ENCODE measurements at places on chromosomes 16 and 17.

DNA sequence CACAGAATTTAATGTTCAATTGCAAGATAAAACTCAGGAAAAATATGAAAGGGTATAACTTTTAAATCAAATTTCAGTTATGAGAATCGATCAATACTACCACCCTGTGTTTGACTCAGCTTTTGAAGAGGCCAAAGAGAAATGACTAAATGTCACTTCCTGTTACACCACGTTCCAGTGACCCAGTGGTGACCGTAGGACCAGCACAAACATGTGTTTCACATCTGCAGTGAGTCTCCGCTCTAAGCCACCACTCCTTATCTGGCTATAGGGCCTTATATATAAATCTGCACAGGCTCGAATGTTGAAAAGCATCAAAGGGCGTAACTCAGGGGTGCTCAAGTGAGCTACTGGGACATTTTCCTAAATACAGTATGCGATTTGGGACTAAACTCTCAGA, 36.1 kb downstream of the CYB5D2 start:
- DNase-seq = no peak

GRCh38 chr16:66300501-66300900, 66.0 kb upstream of the CDH5 start:
- no peak for DNase-seq

- DNase-seq = no peak
These were observed 101.6 kb upstream of the TOB1 start for GRCh38 chr17:50967795-50968194.

- DNase-seq = no peak
These were observed 52.7 kb upstream of the ZNF629 start for GRCh38 chr16:30839523-30840227.

DNA sequence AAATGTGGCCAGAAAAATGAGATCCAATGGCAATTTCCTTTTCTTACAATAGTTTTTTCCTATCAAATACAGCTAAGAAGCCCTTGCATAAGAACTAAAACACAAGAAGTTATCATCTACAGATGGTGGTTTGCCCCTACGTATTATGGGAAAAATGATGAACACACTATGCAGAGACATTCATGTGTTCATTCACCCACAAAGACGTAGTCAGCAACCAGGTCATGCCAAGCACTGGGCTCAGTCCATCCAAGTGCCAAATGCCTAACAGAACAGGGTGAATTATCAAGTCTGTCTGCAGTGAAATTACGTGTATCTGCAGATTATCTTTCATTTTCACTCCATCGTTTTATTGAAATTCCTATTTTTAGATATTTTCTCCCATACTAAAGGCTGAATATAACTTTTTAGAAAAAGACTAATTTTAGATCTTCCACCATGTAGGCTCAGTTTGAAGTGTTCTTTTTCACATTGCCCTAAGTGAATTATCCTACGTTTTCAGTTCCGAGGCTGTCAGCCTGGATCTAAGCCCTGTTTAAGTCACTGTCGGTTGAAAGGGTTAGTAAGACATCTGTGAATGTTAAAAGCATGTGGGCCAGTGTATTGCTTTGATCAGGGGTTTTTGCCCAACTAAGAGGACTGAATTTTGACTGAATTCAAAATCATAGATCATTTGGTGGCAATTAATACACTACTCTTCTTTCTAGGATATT, 78.1 kb upstream of the DHX40 start:
- no peak for DNase-seq

DNA sequence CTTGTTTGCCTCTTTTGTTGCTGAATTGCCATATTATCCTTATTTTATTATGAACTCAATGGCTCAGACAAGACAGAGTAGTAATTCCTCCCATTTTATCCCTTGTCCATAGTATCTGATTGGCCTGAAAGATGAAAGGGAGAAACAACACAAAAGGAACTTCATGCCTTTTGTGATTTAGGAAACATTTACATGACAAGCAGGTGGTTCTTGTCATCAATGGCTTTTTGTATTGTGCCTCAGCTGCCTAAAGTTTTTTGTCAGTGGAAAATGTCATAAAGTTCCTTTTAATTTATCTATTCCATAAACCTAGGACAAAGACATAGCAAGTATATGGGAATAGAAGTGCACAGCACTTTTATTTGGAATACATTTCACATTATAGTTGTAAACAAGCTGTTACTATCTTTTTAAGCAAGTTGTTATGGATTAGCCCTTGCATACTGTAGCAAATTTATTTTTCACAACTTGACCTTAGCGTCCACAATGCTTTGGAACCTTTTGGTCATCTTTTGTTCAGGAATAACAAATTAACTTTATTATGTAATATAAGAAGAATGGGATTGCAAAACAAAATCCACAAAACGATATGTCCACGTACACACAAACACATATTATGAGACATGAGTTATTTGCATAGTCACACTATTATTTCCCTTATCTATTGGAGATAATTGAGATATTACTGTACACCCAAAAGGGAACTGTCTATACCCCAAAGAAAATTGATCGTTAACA, 12.4 kb upstream of the MPHOSPH6 start:
- DNase-seq = no peak

- DNase-seq = no peak
These were observed 92.4 kb downstream of the RGS9 start for GRCh38 chr17:65229621-65229995.

DNA sequence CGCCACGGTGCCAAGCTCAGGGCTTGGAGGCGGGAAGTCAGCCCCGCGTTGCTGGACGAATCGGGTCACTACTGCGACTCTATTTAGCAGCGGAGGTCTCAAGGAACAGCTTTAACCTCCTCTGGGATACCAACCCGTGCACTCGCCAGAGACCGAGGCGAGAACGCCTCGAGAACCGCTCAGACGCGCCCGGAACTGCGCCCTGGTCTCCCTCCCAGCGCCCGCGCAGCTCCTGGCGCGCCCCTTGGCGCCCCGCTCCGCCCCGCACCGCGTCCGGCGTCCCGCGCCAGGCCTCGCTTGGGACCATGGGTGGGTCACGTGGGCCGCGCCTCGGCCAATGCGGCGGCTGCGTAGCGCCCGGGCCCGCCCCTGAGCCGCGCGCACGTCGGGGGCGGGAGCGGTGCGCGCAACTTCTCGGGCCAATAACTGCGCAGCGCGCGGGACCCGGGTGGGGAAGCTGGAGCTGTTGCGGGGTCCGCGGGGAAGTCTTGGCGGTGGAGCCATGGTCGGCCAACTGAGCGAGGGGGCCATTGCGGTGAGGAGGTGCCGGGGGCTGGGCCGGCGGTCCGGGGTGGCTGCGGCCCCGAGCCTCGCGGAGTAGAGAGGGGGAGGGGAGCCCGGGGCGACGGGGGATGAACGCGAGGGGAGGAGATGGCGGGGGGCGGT, at the start of the genes RPA1 and SMYD4:
RPA1 (plus strand) TSS at position 414 of the 666 bp plus-strand sequence; CDS start at position 503, 89 bp downstream.
SMYD4 (minus strand) TSS at position 311 of the 666 bp plus-strand sequence. CDS start 1,908 bp downstream, outside the sequence.
- peak; percentile 86 for DNase-seq

DNA sequence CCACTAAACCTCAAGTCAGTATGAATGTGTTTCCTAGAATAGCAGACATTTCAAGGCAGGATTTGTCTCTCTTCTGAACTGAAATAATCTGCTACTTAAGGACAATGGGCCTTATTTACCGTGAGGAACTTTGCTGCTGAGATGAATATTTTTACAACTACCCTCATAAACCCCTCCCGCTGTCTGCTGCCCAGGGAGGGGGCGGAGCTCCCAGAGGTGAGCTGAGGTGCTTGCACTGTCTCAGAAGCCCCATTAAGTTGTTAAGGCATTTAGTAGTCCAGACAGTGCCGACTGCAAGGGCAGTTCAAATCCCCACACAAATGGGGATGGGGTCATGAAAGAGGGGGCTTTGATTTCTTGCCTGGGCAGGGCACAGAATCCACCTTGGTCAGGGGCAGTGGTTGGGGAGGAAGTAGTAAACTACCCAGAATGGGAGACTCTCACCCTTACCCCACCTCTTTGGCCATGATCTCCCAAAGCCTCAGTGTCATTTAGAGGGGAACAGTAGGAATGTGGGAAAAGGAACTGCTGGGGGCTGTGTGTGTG, 19.2 kb downstream of the HNF1B start:
- DNase-seq = no peak

GRCh38 chr17:62823111-62823893, 15.2 kb upstream of the MARCHF10 start:
- DNase-seq = no peak

- no peak for DNase-seq
These were observed 17.1 kb upstream of the FAM83G start for GRCh38 chr17:19021622-19022083.

GRCh38 chr17:72878975-72879660, 213.4 kb downstream of the SLC39A11 start:
- no peak for DNase-seq

DNA sequence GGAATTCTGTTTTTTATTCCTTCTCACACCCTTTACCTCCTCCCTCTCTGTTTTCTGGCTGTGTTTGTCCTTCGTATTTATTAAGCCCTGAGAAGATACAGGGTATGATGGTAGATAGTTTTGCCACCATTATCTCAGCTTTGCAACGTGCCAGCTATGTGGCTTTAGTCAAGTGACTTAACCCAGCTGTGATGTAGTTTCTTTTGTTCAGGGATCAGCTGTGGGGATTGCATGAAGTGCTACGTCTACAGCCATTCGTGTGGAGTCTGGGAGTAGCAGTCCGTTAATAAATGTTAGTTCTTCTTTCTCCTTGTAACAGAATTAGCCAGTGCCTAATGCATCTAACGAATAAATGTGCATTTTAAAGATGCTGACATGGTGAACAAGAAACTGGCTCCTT, 128.4 kb downstream of the HAPSTR1 start:
- no peak for DNase-seq

GRCh38 chr17:6710317-6710716, 2.9 kb downstream of the SLC13A5 start:
- no peak for DNase-seq

GRCh38 chr16:5314377-5314776, 216.8 kb upstream of the EEF2KMT start:
- DNase-seq = no peak

- DNase-seq = no peak
These were observed 2.7 kb upstream of the HES7 start for GRCh38 chr17:8126491-8127066.

DNA sequence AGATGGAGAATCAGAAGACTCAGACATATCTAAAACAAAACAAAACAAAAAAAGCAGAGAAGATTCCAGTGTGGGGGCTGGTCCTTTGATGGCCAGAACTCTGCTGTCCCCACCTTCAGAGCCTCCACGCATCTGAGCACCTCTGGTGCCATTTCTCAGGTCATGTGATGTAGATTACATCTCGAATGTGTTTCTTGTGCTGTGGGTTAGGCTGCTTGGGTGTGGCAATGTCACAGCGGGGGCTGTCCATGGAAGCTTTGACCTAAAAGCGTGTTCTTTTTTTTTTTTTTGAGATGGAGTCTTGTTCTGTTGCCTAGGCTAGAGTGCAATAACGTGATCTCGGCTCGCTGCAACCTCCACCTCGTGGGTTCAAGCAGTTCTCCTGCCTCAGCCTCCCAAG, 51.2 kb downstream of the PLD6 start:
- no peak for DNase-seq

- no peak for DNase-seq
These were observed 7.6 kb downstream of the UBALD2 start for GRCh38 chr17:76272541-76273444.

GRCh38 chr17:35879773-35880654, at the start of gene CCL5:
Gene CCL5, minus strand, starts transcription at chr17:35880360.
- DNase-seq = peak; percentile 34

GRCh38 chr17:4389079-4389478, 22.6 kb upstream of the UBE2G1 start:
- no peak for DNase-seq

DNA sequence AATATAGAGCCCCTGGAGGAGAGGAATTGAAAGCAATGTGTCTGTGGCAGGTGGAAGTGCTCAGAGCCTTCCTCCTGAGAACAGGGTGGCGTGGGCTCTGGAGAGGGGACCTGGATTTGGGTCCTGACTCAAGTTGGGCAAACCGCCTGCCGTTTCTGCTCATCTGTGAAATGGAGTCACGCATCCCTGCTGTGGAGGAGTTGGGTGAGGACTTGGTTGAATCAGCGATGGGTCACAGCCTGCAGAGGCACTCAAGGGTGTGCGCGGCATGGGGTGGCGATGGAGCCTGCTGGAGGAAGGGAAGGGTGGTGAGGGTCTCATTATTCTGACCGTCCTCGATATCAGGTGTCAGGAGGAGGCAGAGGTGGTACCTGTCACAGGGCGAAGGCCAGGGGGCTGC, 3.1 kb downstream of the ADAD2 start:
- DNase-seq = no peak

GRCh38 chr17:61384354-61384691, 15.3 kb upstream of the TBX2 start:
- DNase-seq = no peak

GRCh38 chr16:89147085-89147817, 24.3 kb upstream of the CDH15 start:
- no peak for DNase-seq

DNA sequence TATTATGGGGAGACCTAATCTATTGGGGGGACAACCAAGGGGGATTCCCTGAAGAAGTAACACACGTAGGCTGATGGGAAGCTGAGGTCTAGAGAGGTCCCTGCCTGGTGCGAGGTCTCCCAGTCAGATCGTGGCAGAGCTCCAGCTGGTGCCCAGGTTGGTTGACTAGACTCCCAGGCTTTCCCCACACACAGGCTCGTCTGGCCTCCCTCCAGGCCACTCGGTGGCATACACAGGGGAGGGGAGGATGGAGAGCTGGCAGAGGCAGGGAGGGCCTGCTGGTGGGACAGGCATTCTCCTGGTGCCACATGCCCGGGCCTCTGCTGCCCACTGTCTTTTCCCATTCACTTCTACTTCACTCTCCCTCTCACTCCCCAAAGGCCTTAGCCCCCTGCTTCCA, 8.5 kb upstream of the SOCS3 start:
- no peak for DNase-seq

- no peak for DNase-seq
These were observed 4.5 kb downstream of the TMEM238L start for GRCh38 chr17:10799407-10799806.

DNA sequence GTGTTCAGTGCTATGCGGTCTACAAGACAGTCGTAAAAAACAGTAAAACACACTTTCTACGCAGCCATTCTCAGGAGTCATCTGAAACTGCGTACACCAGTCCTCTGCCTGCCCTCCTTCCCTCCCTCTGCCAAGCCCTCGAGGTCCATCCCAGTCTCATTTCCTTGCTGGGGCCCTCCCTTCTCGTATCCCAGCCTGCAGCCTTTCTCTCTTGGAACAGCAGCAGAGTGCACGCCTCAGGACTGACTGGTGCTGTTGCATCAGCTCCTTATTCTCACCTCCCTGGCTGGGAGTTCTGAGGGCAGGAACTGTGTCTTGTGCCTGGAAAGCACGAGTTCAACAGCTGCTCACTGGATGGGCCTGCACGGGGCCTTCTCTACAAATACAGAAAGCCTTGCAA, 12.5 kb downstream of the FAHD1 start:
- DNase-seq = no peak

GRCh38 chr17:67121316-67121891, 77.0 kb downstream of the CACNG1 start:
- DNase-seq = no peak

DNA sequence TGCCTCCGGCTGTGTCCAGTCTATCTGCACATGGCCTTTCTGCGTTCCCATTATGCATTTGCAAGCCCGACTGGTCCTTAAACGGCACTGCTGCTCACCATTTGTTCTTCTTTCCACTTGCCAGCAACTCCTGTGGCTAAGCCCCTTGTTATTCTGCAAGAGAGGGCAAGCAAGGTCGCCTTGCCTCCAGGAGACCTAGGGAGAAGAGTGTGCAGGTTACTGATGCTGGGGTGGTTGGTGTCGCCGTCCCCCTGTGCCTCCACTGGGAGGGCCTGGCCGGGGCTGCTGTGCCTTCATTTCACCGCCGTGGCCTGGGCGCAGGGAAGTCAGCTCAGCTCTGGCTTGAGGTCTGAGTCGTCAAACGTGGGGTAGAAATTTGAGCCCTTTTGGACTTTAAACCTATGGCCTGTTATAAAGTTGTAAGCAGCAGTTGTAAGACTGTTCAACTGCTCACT, 12.7 kb downstream of the SLC6A4 start:
- no peak for DNase-seq

- peak; percentile 56 for DNase-seq
These were observed 33.2 kb upstream of the PLCG2 start for GRCh38 chr16:81745704-81746558.

Data from activated T-helper 1 cell treated with Interleukin-2 at 50 U/mL for 16 hours (primary cell).